Activated CD4-positive, CD25-positive, alpha-beta regulatory T cell (primary cell): ENCODE measurements at places on chromosomes 1 and 21.

DNA sequence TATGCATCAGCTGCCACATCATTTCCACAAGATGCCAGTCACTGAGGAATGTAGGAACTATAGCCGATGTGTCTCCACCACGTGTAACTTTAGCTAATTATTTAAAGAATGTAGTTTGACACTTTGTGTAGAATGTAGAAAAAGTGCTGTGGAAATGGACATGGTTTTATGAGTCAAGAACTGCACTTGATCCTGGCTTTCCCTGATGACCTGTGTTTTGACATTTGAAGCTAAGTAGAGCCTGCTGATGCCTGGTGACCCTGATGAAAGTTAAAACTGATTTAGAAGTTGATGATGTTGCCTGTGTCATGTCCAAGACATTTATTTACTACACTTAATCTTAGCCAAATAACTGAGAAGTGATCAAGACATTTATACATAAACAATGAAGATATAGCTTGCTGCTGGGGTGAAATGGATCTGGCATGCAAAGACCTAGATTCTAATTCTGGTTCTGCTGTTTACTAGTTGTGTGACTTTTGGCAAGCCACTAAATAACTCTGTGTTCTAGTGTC, 4.4 kb upstream of the OSBPL9 start:
- no peak for DNase-seq

GRCh38 chr1:79737193-79737592, 730.7 kb upstream of the ADGRL4 start:
- no peak for DNase-seq

GRCh38 chr1:1406101-1406820, 832 bp downstream of the MRPL20 start:
- no peak for DNase-seq

DNA sequence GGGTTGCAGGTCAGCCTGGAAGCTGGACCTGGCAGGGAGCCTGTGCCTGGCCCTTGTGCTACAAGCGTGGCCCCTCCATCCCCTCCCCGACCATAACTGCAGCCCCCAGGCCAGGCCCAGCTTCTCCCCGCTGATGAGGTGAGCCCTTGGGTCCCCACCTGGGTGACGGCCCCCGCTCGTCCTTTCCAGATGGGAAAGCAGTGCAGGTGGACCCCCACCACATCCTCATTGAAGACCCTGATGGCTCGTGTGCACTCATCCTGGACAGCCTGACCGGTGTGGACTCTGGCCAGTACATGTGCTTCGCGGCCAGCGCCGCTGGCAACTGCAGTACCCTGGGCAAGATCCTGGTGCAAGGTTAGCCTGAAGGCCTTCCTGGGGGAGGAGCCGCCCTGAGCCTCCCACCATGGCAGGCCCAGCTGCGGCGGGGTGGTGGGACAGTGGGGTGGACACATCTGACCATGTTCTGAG, 56.9 kb downstream of the TRIM11 start:
- no peak for DNase-seq

DNA sequence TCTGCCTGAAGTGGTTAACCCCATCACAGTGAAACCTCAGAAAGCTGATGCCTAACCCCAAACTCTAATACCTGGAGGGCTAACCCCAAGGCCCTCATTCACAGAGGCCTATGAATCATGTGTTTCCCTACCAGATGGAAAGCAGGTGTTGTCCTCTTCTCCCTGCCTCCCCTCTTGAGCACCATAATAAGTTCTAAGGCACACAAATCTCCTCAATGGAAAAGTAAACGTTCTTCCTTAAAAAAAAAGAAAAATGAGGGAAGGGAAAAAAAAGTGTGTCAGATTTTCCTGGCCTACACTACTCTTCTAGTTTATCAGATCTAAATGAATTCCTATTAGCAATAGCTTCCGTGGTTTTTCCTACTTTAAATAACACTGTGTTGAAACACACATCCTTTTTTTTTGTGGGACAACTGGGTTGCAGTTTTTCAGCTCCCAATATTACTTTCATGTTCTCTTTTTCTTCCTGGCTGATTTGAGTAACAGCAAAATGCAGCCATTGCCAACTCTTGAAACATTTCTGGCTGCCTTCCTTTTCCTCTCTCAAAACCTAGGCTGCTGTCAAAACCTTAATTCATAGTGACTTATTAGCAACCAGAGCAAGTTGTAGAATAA, 43.2 kb downstream of the SLC44A3 start:
- no peak for DNase-seq

DNA sequence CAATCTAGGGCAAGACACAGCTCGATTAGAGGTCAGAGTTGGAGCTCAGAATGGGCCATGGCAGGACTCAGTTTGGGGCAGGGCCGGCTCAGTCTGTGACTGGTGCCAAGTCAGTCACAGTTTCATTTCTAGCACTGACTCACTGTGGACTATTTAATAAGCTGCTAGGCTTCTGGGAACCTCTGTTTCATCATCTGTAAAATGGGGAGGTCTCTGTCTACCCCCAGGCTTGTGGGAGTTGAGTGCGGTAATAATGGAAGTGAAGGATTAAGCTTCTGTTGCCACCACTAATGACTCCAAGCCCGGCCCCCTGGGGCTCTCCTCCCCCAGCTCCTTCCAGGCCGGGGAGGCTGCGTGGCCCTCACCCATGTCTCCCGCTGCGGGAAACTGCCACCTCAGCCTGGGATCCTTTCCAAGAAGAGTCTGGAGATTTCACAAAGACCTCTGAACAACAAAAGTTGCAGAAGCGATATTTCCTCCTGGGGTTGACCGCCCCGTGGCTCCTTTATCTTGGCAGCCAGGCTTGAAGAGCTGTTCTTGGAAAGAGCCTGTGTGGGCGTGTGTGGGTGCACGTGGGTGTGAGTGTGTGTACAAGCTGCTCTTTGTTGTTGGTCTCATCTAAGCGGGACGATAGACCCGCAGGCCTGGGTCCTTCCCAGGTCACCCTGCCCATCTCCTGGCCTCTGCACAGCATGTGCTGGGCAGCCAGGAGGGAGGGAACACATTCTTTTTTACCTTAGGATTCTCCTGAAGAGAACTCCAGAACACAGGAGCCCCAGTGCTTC, 29.1 kb downstream of the KNCN start:
- DNase-seq: no peak

GRCh38 chr21:45127937-45128336, 53.6 kb downstream of the ADARB1 start:
- DNase-seq: no peak

- no peak for DNase-seq
Observed at GRCh38 chr1:53580739-53581475, 121.7 kb downstream of the DMRTB1 start.

DNA sequence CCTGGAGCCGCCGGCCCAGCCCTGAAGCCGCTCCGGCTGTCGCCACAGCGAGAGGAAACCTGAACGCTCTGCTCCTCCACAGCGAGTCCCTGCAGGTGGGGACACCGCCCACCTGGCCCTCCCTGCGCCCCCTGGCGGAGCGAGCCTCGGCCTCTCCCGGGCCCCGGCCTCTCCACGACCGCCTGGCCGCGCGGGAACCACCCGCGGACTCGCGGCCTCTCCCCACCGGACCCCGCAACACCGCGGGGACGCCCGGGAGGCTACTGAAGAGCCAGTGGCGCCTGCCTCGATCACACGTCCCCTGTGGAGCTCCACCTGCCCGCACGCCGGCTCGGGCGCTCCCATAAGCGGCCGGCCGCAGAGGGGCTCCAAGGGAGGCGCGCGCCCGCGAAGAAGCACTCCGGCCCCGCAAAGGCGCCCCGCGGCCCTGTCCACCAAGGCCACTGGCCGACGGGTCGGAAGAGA, 109.6 kb downstream of the KCNN3 start:
- peak; percentile 79 for DNase-seq
